CD8-positive, alpha-beta T cell (primary cell): ENCODE measurements at places on chromosomes 7 and 10.

DNA sequence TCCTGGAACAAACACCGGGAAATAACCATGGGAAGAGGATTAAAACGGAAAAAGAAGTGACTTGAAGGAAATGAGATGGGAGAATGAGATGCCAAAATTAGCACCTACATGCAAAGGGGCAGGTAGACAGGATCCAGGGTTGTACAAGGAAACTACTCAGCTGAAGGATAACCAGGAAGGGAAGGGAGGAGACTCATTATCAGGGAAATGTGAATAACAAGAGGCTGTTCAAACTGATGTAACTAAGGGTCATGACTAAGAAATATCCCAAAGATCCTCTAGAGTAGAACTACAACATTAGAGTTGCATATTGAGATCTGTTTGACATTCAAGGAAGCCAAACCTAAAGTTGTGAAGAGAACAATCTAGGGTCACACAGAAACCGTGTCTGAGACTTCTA is 166.2 kb upstream of the SP8 start:
- DNase-seq, result no peak

- no peak for DNase-seq
Observed at GRCh38 chr7:36076074-36076473, 77.0 kb upstream of the EEPD1 start.

DNA sequence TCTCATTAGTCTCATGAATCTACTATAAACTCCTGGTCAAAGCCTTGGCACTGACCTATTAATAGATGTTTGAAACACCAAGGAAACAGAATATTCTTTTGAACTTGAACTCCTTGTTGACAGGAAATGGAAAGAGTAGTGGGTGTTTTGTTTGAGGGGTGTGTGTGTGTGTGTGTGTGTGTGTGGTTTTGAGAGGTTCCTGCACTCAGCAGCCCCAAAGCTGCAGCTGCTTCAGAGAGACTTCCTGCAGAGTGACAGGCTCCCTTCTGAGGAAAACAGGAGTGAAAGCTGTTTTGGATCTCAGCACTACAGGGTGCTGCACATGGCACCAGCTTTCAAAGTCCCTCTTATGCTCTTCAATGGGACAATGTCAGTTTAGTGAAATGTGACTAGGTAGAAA is 546.5 kb upstream of the STEAP1 start:
- peak; percentile 12 for DNase-seq

DNA sequence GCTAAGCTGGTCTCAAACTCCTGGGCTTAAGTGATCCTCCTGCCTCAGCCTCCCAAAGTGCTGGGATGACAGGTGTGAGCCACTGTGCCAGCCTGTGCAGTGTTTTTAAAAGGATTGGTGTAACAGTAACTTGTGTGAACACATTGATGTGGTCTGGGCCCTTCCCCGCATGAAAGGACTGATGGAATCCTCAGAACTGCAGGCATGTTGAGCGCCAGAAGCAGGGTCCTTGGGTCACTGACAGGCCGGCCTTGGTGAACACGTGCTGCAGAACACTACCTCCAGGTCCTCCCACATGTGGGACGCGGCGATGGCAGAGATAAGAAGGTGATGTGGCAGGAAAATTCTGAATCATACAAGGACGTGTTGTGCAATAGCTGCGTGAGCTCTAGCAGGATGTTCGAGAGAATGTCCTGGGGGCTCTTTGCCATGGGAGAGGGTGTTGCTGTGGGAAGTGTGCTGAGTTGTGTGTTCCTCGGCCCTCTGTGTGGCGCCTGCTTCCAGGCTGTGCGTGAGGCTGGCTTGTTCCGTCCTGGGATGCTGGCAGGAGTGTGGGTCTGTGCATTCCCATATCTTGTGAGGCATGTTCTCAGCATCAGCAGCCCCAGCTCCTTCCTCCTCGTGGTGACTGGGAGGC is 68.2 kb downstream of the DNAJB6 start:
- no peak for DNase-seq

- DNase-seq, result no peak
Observed at GRCh38 chr10:73916761-73917470, 6.0 kb downstream of the PLAU start.

DNA sequence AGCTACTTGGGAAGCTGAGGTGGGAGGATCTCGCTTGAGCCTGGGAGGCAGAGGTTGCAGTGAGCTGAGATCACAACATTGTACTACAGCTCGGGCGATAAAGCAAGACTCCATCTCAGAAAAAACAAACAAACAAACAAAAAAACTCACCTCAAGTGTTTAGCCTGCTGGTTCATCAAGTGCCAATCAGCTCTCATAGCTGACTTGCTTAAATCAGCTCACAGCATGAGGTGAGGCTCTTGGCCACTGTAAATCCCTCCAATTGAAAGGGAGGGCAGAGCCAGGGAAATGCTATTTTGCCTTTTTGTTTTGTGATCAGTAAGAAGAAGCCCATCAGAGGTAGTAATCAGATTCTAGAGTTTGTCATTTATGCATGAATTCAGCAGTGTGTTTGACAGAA is 112.3 kb downstream of the RAB11FIP2 start:
- no peak for DNase-seq

GRCh38 chr7:42690794-42691639 is 220.9 kb downstream of the C7orf25 start:
- DNase-seq, result no peak

- DNase-seq, result no peak
Observed at GRCh38 chr10:7340179-7340874, 70.5 kb downstream of the SFMBT2 start.

- no peak for DNase-seq
Observed at GRCh38 chr10:123553810-123554430, 112.2 kb upstream of the GPR26 start.

- no peak for DNase-seq
Observed at GRCh38 chr10:46033602-46034011, 3.2 kb upstream of the NCOA4 start.

GRCh38 chr7:35695987-35696386 is 1.1 kb upstream of the HERPUD2 start:
- DNase-seq, result no peak

DNA sequence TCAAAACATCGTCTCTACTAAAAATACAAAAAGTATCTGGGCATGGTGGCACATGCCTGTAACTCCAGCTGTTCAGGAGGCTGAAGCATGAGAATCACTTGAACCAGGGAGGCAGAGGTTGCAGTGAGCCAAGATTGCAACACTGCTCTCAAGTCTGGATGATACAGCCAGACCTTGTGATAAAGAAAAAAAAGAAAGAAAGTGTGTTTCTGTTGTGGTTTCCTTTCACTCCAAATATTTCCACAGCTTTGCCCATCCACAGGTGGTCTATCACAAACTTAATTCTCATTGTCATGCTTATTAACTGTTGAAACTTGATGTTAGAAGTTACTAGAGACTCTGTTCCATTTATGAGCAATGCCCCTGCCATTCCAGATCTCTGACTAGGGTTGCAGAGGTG is 316.0 kb upstream of the SEMA3C start:
- DNase-seq, result no peak

GRCh38 chr7:5462216-5462615 is 38.6 kb upstream of the TNRC18 start:
- no peak for DNase-seq

GRCh38 chr10:23096802-23097549 is 1.6 kb downstream of the MSRB2 start:
- DNase-seq, result peak; percentile 7

GRCh38 chr10:116281775-116282174 is 8.8 kb upstream of the GFRA1 start:
- no peak for DNase-seq

- no peak for DNase-seq
Observed at GRCh38 chr7:138713191-138713590, 12.0 kb upstream of the SVOPL start.

DNA sequence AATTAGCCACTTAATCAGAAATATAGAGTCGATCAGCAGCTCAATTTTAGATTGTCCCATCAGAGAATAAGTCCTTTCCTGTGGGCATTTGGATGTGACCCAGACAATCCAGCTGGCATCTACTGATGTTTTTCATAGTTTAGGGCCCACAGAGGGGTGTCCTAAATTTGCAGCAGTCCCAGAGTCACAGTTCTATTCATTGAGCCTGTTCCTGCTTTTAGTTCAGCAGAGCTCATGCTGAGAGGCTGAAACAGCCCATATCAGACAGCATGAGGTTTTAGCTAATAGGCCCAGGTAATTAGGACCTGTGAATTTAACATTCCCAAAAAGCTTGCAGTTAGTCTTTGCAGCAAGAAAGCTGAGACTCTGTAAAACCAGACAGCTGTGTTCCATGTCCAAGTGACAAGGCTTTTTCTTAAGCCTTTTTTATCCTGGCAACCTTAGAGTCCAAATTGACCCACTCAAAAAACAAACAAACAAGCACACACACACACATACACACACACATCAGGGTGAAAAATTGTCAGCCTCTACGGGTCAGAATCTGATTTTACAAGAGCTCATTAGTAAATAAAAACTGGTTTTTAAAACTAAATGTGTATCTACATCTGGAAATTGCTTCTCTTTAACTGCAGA is 33.7 kb downstream of the ANKIB1 start:
- no peak for DNase-seq

DNA sequence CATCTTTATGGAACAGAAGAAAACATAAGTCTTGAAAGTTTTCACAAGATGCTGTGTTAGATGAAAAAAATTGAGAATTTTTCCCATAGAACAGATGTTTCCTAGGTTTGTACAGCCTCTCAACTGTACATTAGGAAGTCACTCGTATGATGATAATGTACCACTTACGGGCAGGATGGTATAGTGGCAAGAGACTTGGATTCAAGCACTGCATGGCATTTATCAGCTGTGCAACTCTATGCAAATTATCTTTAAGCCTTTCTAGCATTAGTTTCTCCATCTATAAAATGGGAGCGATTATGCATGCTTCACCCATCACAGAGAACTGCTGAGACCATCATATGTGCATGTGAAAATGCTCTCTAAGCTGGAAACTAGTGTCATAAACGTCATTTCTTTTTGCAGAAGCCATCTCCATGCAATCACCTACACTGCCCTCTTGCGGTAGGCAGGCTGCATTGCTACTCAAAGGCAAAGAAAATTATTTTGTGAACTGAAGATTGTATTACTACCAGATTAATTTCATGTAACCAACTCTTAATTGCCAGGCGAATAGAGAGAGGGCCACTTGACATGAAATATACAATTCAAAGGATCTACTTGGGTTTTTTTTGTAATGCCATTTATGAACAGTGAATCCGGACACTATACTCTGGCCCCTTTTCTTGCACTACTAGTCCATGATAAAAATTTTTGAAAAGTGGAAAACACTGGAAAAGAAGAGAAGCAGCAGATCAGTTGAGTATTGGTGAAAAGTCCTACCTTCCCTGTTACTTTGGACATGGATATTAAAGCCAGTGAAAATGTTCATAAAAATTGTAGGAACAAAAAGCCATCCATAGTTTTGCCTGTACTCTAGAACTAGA is 102.3 kb downstream of the JAZF1 start:
- DNase-seq, result peak; percentile 63

DNA sequence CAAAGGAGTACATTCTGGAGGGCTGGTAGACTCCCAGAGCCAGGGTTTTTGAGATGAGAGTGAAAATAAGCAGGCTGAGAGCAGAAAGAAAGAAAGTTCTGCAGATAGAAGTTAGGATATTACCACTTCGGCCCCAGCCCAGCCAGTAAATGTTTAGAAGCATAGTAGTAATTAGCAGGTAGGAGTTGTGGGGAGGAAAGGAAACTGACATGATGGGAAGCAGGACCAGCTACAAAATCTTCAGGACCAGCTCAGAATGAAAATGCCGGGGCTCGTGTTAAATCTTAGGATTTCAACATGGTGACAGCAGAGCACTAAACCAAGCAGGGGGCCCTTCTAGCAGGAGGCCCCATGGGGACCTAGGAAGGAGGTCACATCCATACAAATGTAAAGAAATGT is 28.7 kb downstream of the PRSS2 start:
- DNase-seq, result no peak

- DNase-seq, result no peak
Observed at GRCh38 chr10:62112300-62112699, 156.3 kb downstream of the RTKN2 start.

DNA sequence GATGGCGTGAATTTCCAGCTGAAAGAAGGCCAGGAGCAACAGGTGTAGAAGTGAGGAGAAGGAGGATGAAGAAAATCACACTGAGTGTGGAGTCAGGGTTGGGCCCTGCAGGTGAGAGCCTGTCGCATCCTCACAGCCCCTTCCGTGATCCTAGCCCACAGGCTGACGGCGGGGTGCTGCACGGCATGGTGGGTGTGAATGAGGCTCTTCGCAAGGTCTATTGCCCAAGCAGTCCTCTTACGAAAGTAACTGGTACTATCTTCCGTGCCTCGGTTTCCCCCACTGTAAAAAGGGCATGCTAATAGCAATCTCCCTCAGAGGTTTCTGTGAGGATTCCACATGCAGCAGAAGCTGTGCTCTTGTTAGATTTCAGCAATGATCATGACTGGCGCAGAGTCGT is 129.9 kb upstream of the TNS3 start:
- DNase-seq, result no peak

- DNase-seq, result no peak
Observed at GRCh38 chr7:131556909-131557651, 652 bp upstream of the PODXL start.

- DNase-seq, result no peak
Observed at GRCh38 chr10:104548090-104548489, 93.0 kb upstream of the SORCS3 start.

DNA sequence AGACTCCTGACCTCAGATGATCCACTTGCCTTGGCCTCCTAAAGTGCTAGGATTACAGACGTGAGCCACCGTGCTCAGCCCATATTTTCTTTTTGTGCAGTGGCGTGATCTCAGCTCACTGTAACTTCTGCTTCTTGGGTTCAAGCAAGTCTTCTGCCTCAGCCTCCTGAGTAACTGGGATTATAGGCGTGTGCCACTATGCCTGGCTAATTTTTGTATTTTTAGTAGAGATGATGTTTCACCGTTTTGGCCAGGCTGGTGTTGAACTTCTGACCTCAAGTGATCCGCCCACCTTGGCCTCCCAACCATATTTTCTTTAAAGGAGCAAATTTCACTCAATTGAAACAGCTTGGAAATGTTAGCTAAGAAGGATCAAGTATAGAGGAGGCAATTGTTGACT is 16.5 kb downstream of the GBF1 start:
- DNase-seq, result no peak

DNA sequence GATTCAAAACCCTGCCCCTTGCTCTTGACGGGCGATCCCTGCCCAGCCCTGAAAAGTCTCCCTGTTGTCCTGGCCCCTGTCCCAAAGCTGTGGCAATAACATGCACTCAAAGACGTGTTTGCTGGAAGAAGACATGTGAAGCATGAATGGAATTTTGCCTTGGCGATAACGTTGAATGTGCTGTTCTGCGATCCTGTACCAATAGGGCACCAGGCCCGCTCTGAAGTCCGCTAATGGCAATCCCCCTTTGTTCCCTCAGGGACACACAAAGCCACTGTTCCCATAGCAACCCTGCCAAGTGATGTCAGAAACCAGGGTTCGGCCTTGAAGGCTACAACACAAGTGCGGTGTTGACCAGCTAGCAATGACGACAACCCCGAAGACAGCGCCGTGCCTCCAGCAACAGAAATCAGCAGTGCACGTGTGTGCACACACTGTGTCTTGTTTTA is 284.6 kb downstream of the KLF6 start:
- no peak for DNase-seq

GRCh38 chr10:44306147-44306710 is 78.7 kb downstream of the CXCL12 start:
- no peak for DNase-seq
